ENCODE measurements at places on chromosomes 11 and 22. TPM values are rescaled to one million over a fixed set of nuclear protein-coding genes. Genes with fewer than 3 reads are reported as not detected.

SLC1A2 gene
- total RNA-seq = 274 TPM

SCGB2A2 gene
- not detected for total RNA-seq

MS4A3 gene
- 1.6 TPM for total RNA-seq

GSTT2 gene
- total RNA-seq = 0.46 TPM

INSC gene
- total RNA-seq = 0.23 TPM

NUCB2 gene
- total RNA-seq = 111 TPM

MLC1 gene
- 74.5 TPM for total RNA-seq

OR8G1 gene
- not detected for total RNA-seq

LUZP2 gene
- 131 TPM for total RNA-seq

NLRP14 gene
- 0.92 TPM for total RNA-seq

ABCC8 gene
- 15.7 TPM for total RNA-seq

SLC22A6 gene
- total RNA-seq = 5.8 TPM

RDX gene
- total RNA-seq = 125 TPM

WNT7B gene
- 6.5 TPM for total RNA-seq

Measured in diencephalon (tissue), 1 donor.